Spinal cord (tissue), 10 donors: ENCODE measurements at places on chromosomes 16 and 17. TPM values are rescaled to one million over a fixed set of nuclear protein-coding genes. Genes with fewer than 3 reads are reported as not detected.

Gene FBXL19
- 23.9 TPM for total RNA-seq

Gene RNF222
- total RNA-seq, result not detected

Gene HBA1
- 1,778 TPM for total RNA-seq

Gene LRRC36
- total RNA-seq, result 4.6 TPM

DNA sequence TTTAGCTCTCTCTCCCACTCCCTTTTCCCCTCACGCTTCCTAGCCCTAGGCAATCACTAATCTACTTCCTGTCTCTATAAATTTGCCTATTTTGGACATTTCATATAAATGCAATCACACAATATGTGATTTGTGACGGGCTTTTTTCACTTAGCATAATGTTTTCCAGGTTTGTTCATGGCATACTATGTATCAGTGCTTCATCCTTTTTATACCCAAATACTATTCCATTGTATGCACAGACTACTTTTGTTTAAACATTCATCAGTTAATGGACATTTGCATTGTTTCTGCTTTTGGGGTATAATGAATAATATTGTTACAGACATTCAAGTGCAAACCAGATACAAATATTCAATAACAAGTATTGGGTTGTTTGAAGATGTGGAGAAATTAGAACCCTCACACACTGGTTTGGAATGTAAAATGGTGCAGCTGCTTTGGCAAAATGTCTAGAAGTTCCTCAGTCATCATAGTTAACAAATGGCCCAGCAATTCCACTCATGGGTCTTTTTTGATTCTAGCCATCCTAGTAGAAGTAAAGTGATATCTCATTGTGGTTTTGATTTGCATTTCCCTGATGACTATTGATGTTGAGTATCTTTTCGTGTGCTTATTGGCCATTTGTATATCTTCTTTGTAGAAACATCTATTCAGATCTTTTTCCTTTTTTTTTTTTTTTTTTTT lies 67.7 kb downstream of the TBX4 start:
- DNase-seq, result no peak

DNA sequence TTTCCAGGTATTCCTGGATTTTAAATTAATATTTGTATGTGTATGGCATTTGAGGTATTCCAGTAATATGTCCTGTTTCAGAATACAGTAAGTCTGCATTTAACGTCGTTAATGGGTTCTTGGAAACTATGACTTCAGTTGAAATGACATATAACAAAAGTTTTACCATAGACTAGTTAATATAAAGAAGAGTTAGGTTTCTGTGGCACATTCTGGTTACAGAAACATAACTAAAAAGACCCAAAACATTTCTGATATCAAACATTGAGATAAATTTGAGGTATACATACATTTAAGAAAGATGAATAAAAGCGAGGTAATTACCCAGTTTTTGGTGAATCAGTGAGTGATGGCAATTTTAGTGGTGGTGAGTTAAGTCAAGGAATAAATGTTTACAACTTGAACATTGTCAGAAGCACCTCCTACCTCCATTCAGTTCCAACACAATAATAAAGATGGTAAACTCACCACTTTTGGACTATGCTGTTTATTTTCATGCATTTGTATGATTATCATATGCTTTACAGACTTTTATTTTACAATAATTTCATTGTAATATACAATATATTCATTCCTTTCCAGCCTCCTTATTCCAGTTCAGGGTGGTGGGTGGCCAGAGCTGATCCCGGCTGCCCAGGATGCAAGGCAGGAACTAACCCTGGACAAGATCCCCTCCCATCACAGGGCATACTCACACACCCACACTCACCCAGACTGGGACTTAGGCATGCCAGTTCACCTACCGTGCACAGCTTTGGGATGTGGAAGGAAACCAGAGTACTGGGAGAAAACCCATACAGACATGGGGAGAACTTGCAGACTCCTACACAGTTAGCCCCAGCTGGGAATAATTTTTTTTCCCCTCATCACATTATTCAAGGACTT lies 9.7 kb downstream of the LUC7L3 start:
- DNase-seq, result no peak

DNA sequence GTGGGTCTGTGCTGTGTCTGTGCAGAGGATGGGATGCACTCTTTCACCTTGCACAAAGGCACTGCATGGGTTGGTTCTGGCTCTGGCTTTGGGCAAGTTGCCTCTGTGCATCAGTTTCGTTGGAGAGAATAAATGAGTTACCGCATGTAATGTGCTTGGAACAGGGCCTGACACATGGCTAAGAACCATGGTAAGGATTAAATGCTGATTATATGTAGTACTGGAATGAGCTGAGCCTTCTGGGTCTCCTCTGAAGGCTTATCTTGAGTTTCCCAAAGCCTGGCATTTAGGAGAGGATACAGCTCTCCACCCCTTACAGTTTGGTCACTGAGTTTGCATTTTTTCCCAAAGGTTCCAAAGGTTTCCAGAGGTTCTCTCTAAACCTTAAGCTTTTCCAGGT lies 69.1 kb downstream of the KSR1 start:
- DNase-seq, result no peak

- no peak for DNase-seq
Measured at GRCh38 chr16:3789375-3790099, 72.2 kb upstream of the TRAP1 start.

DNA sequence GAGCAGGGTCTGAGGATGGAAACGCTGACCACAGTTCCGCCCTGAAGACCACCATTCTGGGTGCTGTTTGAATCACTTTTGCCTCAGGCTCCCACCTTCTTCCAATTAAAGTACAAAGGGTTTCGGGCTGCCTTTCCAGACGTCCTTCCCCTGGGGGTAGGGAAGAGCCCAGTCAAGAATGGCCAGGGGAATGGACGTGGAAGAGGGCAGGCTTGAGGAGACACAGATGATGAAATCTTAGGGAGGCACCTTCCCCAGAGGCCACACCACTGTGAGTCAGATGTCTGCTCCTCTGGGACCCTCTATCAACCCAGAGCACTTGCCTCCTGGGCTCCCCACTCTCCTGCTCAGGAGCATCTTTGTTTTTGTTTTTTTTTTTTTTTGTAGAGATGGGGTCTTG lies 27.5 kb upstream of the MTSS2 start:
- no peak for DNase-seq

DNA sequence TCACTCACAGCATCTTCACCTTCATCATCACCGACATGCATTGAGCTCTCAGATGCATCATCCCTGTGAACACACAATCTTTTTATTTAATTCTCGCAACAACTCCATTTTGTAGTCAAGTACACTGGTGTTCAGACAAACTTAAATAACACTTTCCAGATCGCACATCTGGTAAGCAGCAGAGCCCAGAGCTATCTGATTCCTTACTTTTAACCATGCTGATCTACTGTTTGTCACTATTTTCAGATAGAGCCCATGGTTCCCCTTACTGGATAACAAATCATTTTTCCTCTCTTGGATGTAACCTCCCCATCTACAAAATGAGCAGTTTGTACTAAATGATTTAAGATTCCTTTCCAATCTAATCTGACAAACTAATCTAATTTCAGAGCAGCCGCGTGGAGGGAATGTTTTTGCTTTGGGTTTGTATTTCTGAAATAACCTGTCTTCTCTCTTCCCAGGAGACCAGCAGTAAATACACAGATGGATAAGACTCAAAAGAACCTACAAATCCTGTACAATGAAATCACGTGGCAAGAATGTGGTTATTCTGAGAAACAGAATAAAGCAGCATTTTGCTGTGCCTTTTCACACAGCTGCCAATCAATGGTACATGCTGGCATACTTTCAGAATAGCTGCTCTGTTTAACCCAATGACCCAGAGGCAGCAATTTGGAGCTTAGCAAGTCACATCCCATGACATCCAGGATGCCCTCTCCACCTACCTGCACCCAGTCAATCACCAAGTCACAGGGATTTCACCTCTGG lies 72.9 kb upstream of the CCL2 start:
- no peak for DNase-seq

DNA sequence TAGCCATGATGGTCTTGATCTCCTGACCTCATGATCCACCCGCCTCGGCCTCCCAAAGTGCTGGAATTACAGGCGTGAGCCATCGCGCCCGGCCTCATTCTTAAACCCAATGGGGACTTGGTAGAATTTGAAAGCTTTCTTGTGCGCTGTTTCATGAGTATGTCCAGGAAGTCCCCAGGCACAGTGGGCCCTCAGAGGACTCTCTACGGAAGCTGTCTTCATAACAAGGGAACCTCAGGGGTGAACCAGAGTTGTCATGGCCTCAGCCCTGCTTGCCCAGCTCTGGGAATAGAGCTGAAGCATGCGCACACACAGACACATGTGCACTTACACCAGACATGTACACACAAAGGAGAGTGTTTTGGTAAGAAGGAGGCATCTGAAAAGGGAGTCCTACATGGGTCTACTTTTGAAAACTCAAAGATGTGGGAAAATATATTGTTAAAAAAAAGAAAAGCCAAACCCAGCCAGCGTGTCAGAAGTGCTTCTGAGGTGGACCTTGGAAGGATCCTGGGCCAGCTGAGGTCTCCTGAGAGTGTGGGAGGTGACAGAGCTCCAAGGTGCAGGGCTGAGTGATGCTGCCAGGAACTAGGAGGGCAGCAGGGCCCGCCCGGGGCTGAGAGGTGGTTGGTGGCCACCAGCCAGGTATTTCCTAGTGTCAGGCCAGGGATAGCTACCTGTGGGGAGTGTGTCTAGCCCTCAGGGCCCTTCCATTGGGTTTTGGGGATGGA lies 54.6 kb downstream of the EPN2 start:
- DNase-seq, result no peak

GRCh38 chr17:82876602-82877379 lies 37.0 kb upstream of the ZNF750 start:
- peak; percentile 83 for DNase-seq

DNA sequence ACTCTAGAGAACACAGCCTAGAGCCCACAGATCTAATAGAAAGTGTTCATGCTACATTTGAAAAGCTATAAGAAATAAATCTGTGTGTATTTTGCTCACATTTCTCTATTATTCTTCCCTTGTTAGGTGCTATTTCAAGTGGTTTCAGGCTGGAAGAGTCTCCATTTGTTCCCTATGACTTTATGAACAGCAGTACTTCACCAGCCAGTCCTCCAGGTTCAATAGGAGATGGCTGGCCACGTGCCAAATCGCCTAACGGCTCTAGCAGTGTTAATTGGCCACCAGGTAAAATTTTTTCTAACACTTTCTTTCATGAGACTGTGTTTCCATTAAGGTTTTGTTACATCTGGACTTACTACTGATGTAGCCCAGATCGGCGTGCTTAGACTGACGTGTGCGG lies 30.7 kb upstream of the SLC5A11 start:
- no peak for DNase-seq
